ENCODE measurements at places on chromosomes 1 and 21. TPM values are rescaled to one million over a fixed set of nuclear protein-coding genes. Genes with fewer than 3 reads are reported as not detected.

The GPR37L1 gene
- 3.5 TPM for total RNA-seq

The CCDC28B gene
- 1.5 TPM for total RNA-seq

The PGD gene
- total RNA-seq: 61.3 TPM

The GFI1 gene
- 7.7 TPM for total RNA-seq

The RIMS3 gene
- 23.3 TPM for total RNA-seq

The TMPRSS3 gene
- 0.69 TPM for total RNA-seq

The OR6K3 gene
- not detected for total RNA-seq

The FOXO6 gene
- total RNA-seq: 0.72 TPM

The CNR2 gene
- total RNA-seq: 0.06 TPM

The GJA9 gene
- 2.7 TPM for total RNA-seq

The XCL1 gene
- not detected for total RNA-seq

The RRAGC gene
- total RNA-seq: 29.7 TPM

The LHX8 gene
- not detected for total RNA-seq

The SWT1 gene
- 5.4 TPM for total RNA-seq

The FCN3 gene
- not detected for total RNA-seq

The APCS gene
- not detected for total RNA-seq

The PLEKHA6 gene
- total RNA-seq: 115 TPM

The RIIAD1 gene
- total RNA-seq: not detected

The MANEAL gene
- total RNA-seq: 5.4 TPM

The CFAP45 gene
- total RNA-seq: not detected

The HAX1 gene
- 66.3 TPM for total RNA-seq

The ZBED6 gene
- 23.9 TPM for total RNA-seq

The OR2L2 gene
- total RNA-seq: 0.19 TPM

The REN gene
- total RNA-seq: not detected

The RBM11 gene
- 1.9 TPM for total RNA-seq
